IPS DF 19.7 (cell line): ENCODE measurements at places on chromosomes 7 and 10.

GRCh38 chr10:93309062-93309461, 173.1 kb downstream of the MYOF start:
- DNase-seq = no peak

DNA sequence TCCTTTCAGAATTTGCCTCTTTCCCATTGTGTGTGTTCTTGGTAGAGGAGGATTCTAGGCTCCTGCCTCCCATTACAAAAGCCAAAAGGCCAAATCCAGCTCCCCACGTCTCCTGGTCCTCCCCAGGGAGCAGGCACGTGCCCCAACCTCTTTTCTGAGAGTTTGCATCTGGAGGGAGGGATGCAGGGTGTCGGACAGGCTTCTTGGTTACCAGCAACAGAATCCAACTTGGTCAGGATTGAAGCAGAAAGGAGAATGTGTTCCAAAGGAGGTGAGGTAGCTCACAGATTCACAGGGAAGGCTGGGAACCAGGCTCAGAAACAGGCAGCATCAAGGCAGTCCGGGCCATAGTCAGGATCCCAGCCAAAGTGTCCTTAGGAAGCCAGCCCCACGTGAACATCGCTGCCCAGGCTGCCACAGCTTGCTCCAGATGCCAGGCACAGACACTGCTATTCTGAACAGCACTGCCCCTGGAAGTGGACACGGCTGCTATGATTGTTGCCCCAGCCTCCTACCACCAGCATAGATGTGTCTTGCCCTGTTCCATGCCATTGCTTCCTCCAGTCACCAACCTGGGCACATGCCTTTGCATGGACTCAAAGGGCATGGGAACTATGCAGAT, 264.2 kb upstream of the ZMIZ1 start:
- DNase-seq = no peak

DNA sequence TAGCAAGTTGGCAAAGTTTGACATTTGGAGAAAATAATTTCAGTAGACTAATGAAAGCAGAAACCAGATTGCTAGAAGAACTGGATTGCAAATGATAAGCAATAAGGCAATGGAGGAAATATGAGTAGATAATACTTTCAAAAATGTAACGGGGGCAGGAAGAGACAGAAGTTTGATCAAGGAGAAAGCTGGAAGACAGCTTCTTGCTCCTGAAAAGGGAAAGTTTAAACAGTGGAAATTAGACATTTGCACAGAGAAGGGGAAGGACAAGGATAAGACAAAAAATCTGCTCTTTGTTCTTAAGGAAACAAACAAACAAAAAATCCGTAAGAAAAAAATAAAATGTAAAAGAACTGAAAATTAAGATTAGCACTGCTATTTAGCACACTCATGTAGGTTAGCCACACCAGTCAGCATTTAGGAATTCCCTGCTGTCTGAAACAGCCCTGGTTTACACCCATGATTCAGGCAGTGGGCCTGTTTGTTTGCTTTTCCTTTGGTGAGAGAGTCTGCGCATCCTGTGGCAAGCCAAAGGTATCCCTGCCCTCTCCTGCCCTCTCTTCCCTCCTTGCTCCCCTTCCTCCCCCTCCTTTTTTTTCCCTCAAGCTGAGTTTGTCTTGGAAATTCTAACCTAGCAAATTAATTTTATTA, 104.3 kb upstream of the CAV2 start:
- DNase-seq = no peak

DNA sequence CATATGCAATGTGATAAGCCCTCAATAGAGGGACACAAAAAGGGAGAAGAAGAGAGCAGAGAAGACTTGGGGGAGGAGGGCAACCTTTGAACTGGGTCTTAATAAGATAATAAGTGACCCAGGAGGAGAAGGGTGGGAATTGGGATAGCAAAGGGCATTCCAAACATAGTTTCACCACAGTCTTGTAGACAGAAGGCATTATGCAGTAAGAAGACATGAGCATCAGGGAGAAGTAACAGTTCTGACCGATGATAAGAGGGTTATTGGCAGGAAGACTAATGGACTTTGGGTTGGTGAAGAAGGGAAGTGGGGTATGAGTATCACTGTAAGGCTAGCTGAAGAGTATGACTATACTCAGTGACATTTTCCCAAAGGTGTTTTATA, 63.6 kb downstream of the TES start:
- DNase-seq = no peak

GRCh38 chr10:42431095-42431494, 207.3 kb downstream of the ZNF33B start:
- no peak for DNase-seq

DNA sequence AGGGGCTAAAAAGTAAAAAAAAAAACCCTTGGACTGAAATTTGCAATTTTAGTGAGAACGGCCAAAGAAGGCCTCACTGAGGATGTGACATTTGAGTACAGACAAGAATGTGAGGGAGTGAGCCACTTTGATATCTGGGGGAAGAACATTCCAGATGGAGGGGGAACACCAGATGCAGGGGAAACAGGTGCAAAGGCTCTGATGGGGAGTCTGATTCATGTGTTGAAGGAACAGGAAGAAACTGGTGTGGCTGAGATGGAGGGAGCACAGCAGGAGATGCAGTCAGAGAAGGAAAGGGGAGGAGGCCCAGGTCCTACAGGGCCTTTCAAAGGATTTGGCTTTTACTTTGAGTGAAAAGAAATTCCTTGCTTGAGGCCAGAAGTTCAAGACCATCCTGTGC, 615.7 kb upstream of the NRP1 start:
- DNase-seq = peak; percentile 25

GRCh38 chr7:11716185-11716584, 115.8 kb downstream of the THSD7A start:
- DNase-seq = no peak

GRCh38 chr7:100588438-100588837, 2.3 kb downstream of the FBXO24 start:
- no peak for DNase-seq

DNA sequence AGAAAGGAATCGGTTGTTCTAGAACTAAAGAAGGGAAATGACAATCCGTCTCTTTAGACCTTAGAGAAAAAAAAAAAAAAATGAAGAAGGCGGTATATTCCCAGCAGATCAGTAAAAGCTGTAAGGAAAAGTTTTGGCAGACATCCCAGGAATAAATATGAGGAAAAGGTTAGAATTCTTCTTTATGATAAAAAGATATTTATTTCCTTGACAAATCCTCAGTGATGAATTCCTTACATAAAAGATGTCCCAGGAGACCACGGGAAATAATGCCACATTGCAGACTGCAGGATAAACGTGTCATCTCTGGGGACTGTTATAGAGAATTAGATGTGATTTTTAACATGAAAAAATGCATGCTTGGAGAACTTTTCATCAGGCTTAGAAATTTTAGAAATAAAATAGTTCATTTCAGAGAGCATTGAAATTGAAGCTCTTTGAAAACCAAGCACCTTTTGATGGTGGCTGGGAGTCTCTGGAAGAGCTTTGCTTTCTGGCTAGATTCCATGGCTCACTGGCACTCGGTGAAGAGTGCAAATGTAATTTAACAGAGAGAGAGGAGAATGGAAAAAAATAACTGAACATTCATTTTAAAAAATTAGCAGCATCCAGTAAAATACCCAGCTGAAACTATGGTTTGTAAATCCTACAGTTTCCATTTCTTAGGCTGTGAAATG, 98.2 kb downstream of the PRPF18 start:
- DNase-seq = no peak

DNA sequence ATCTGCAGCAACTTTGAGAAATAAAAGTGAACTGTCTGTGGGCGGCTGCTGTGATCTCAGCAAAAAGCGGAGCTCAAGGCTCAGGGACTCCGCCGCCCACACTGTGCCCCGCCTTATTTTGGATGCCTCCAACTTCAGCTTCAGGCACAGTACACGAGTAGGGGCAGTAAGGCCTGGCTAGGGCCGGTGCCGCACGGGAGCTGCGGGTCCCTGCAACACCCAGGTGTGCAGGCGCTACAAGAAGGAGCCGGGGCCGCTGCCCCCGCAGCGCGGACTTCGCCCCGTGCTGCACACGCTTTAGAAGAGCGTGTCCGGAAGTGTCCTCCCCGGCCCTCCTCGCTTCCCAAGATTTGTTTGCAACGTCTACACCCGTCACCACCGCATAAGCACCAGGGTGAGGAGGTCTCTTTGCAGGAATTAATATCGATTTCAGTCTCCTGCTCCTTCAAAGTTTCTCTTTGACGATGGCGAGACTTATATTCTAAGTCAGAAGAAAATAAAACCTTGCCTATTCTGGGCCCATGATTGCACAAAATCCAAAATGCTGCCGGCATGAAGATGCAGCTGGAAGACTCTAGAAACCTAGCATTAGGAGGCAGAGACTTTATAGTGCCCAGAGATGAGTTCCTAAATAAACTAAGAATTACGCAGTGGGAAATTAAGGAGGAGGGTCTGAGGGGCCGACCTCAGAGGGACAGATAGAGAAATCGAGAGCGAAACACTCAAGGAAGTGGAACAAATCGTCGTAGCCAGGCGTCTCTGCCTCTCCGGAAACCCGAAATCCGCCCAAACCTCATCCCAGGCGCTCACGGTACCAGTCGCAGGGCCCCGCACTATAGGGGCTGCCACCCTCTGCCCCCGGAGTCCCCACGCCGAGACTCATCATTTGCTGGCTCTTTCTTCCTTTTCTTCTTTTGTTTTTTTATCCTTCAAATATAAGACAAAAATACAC, 6.4 kb downstream of the VAX1 start:
- no peak for DNase-seq

GRCh38 chr10:3417096-3417495, 244.5 kb upstream of the PITRM1 start:
- no peak for DNase-seq

- no peak for DNase-seq
Observed at GRCh38 chr7:80686576-80686975, 48.1 kb downstream of the CD36 start.

GRCh38 chr10:122879339-122880273, at the start of gene FAM24B:
Gene FAM24B, minus strand, starts transcription at chr10:122879581. Its CDS starts 29,066 bp downstream, at chr10:122850515.
- no peak for DNase-seq

- DNase-seq = no peak
Observed at GRCh38 chr7:22390516-22390915, 33.6 kb upstream of the RAPGEF5 start.

- DNase-seq = no peak
Observed at GRCh38 chr7:109964780-109965179, 1126.1 kb upstream of the LRRN3 start.

DNA sequence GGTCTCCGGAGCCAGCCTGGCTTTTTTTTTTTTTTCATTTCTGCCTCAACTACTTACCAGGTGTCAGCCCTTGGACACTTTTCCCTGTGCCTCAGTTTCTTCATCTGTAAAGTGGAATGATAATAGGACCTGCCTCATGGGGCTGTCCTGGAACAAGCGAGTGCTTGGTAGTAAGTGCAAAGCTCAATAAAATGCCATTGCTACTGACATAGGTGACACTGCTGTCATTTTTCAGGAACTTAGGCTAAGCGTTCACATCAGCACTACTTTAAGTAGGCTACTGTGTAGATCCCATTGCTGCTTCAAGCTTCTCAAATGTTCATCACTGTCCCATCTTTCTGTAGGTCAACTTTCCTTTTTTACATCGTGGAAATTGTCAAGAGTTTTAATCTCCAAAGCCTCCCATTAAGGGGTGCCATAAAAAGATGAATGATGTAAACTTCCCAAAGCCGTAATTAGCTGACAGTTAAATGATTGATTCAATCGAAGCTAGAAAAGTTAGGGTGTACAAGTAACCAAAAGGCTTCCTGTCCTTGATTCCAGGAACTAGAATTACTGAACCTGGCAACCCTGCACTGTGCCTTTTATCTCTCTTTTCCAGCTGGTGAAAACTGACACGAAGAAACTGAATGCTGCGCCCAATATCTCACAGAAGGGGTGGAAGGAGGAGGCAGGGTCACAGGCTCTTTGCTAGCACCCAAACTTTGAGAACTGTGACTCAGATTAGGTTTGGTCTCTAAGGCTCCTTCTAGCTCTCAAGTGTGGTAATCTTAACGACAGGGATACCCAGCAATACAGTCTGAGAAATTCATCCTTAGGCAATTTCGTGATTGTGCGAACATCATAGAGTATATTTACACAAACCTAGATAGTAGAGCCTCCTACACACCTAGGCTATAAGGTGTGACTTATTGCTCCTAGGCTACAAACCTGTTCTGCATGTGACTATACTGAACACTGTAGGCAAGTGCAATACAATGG, 861 bp upstream of the USP6NL start:
- no peak for DNase-seq

DNA sequence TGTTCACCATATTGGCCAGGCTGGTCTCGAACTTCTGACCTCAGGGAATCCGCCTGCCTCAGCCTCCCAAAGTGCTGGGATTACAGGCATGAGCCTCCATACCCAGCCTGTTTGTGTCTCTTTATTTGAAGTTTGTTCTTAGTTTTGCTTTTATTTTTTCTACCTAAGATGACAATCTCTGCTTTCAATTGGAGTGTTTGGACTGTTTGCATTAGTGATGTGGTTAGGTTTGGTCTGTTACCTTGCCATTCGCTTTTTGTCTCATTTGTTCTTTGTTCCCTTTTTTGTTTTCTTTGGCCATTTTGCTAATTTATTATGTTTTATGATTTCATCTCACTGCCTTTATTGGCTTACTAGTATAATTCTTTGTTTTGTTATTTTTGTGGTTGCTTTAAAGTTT, 62.6 kb downstream of the ADCY1 start:
- no peak for DNase-seq

DNA sequence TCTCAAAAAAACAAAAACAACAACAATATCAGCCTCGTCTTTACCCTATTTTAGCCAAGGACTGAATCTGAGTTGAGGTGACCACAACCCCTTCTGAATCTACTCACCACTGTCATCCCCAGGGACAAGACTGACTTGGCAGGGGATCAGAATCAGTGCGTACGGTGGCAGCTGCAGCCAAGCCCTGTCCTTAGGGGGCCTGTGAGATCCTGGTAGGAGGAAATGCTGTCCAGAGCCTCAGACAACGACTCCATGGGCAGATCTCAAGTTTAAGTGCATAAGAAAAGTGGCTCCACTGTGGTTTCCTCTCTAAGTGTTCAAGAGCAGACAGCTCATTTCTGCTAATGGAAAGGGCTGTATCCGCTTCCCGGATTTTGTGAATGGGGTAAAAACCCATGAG, 22.4 kb upstream of the CYTH3 start:
- no peak for DNase-seq

DNA sequence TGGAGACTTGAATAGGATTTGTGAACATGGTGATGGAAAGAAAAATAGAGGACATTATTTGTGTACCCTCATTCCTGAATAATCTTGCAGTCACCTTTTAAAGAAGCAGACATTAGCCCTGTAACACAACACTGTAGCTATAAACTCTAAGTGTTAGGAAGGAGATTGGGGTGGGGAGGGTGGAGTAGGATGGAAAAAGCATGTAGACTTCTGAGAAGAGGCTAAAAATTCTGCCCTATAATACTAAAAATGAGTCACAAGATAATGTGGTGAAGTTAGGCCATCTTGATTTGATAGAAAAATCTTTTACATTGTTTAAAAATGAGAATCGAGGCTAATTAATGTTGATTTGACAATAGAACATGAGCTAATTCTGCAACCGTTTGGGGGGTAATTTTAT, 128.8 kb downstream of the LCOR start:
- no peak for DNase-seq

GRCh38 chr7:107934991-107935770, 44.2 kb downstream of the DLD start:
- no peak for DNase-seq

- DNase-seq = no peak
Observed at GRCh38 chr7:27804139-27804538, 64.2 kb downstream of the TAX1BP1 start.

- no peak for DNase-seq
Observed at GRCh38 chr10:121113385-121113696, 262.2 kb downstream of the WDR11 start.

GRCh38 chr10:45008524-45009161, 7.9 kb downstream of the ZNF22 start:
- DNase-seq = peak; percentile 54

- no peak for DNase-seq
Observed at GRCh38 chr7:139777133-139777891, 486 bp downstream of the HIPK2 start.

GRCh38 chr7:131909151-131909768, 352.8 kb upstream of the PODXL start:
- no peak for DNase-seq
